ENCODE measurements at places on chromosomes 4 and X. TPM values are rescaled to one million over a fixed set of nuclear protein-coding genes. Genes with fewer than 3 reads are reported as not detected.

CLDN22 gene
- total RNA-seq, result not detected

CHM gene
- 12.0 TPM for total RNA-seq

MCF2 gene
- 0.11 TPM for total RNA-seq

VSIG4 gene
- not detected for total RNA-seq

CT45A3 gene
- total RNA-seq, result not detected

GNRHR gene
- not detected for total RNA-seq

TRPC3 gene
- total RNA-seq, result 0.42 TPM

CLIC2 gene
- total RNA-seq, result 0.27 TPM

TCEAL2 gene
- not detected for total RNA-seq

All from activated CD8-positive, alpha-beta memory T cell treated with anti-CD3 and anti-CD28 coated beads for 36 hours (primary cell).